Right cardiac atrium (tissue), 5 donors: ENCODE measurements at places on chromosomes 13 and 19. TPM values are rescaled to one million over a fixed set of nuclear protein-coding genes. Genes with fewer than 3 reads are reported as not detected.
A peak's percentile ranks its signal among the peaks of the same experiment; 100 is the strongest.

DNA sequence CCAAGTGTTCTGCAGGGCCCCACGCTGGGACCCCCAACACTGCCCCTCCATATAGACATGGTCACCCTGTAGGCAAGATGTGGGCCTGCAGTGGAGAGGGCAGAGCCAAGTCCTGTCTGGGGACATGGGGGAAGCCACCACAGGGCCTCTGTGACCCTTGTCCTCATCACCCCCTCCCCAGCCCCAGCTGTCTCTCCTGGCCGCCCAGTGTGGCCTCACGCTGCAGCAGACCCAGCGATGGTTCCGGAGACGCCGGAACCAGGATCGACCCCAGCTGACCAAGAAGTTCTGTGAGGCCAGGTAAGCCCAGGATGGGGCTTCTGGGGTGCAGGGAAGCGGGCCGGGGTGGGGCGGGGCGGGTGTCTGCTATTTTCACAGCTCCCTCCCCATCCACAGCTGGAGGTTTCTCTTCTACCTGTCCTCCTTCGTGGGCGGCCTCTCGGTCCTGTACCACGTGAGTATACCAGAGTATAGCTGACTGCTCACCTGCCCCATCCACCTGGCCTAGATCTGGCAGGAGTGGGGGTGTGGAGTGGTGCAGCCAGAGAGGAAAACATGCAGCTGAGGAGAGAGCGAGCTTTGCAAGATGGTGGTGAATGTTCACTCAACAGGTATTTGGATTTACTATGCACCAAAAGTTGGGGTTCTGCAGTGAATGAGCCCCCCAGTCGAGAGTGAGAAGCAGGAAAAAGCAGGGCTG lies 46.4 kb downstream of the CERS4 start:
- DNase-seq: peak; percentile 21

ADGRE2 gene
- total RNA-seq: 0.51 TPM

- DNase-seq: no peak
Measured at GRCh38 chr13:40697711-40698110, 31.3 kb upstream of the FOXO1 start.

DNA sequence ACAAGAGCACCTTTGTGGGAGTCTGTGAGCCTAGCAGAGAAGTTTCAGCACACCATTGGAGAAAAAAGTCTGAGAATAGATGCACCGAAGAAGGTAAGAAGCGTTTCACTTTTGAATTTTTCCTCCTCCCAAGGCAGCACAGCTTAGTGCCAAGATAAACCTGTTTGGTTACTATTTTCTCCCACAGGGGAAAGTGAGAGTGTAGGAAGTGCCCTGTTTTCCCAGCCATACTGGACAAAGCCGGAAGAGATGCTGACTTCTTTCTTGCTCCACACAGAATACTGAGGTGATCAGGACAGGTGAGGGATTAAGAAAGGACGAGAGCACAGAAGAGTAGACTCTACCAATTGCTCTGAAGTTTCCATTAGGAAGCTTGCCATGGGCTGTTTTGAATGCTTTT lies 1011.0 kb upstream of the MIR17HG start:
- DNase-seq: no peak

OR7D2 gene
- 0.11 TPM for total RNA-seq

DNA sequence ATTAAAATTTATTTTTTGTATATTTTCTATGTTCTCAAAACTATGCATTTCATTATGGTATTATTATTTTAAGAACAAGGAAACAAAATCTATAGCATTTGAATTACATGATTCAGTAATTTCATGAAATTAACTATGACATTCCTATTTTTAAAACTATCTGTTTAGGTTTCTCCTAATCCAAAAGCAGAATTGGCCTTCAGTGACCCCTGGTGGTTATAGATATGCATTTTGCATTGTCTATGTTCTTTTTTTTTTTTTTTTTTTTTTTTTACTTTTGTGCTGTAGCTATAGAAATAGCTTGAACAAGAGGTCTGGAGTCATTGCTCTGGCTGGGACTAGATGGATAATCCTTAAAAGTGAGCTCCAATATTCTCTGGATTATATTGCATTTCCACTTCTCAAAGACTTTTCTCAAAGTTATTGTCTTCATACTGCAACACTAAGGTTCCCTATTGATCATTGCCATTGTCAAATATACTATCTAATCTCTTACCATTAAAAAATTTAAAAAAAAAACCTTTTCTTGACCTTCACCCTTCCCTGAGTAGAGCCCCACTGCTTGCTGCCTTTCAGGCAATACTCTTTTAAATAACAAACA lies 15.9 kb upstream of the DNAJC3 start:
- no peak for DNase-seq

FAAP24 gene
- total RNA-seq: not detected

FSTL3 gene
- total RNA-seq: 54.0 TPM

- DNase-seq: no peak
Measured at GRCh38 chr19:28426110-28426729, 786.7 kb downstream of the UQCRFS1 start.

SIGLEC8 gene
- not detected for total RNA-seq

DNA sequence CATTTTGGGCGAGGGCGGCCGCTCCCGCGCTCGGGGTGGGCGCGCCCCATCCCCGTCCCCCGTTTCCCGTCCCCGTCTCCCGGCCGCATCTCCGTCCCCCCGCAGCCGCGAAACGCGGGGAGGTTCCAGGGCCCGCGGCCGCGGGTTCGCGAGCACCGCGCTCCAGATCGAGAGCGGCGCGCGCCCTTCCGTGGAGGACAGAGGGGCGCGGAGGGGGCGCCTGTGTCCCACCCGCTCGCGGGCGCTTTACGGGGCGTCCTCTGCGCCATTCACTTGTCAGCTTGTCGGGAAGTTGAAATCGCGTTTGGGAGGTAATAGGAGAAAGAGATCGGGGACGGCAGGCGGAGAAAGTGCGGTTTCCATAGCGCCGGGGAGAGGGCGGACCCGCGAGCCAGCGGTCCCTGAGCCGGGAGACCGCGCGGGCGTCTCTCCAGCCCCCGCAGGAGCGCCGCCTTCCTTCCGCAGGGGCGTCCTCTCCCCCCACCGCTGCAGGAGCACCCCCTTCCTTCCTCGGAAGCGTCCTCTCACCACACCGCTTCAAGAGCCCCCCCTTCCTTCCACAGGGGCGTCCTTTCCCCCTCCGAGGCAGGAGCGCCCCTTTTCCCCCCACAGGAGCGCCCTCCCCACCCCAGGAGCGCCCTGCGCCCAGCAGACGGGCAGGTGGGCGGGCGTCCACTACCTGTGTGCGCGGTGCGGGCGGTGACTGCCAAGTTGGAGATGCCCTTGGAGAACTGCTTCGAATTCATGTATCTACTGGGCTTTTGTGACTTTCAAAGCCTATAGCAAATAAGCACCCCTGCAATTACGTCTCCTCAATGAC lies 962 bp upstream of the IRS2 start:
- peak; percentile 49 for DNase-seq

SLITRK6 gene
- 0.61 TPM for total RNA-seq

SLC25A41 gene
- total RNA-seq: 0.54 TPM

- no peak for DNase-seq
Measured at GRCh38 chr19:14428882-14429416, 4.2 kb upstream of the PKN1 start.

GRCh38 chr19:21588065-21588601 lies 82.7 kb downstream of the ZNF429 start:
- DNase-seq: no peak

WDR62 gene
- 2.8 TPM for total RNA-seq
